IMR-90 (cell line): ENCODE measurements at places on chromosomes 4 and X. TPM values are rescaled to one million over a fixed set of nuclear protein-coding genes. Genes with fewer than 3 reads are reported as not detected.

DNA sequence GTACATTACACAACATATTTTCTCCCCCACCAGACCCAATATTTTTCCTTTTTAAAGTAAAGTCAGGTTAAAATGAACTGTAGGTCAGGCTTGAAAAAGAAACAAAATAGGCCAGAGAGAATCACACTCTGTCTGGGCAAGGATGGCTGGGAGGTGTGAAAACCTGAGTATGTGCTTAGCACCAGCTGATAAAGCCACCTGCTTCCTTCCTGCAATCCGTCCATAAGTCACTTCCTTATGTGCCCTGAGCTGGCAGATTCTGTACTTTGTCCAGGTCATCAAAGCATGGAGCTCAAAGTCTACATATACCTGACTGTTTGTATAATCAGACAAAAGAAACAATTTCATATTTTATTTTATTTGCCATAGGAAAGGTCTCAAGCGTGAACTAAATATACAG lies 37.7 kb downstream of the ANTXR2 start:
- no peak for DNase-seq

DNA sequence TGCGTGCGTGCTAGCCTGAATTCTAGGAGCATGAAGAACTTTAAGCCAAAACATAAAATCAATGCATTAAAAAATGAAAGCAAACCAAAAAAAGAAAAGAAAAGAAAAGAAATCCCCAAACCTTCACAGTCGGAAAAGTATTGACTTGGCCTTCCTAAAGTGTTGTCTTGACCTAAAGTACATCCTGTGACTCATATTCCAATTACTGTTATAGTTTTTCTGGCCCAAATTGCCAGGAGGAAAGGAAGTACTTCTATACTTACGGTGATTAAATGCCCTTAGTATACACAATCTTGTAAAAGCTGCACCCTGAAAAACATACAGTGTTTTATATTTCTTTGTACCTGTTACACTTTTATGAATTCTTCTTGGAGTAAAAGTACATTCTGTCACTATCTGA lies 512.8 kb downstream of the ANKRD50 start:
- DNase-seq: peak; percentile 66

GRCh38 chr4:67939195-67939594 lies 24.1 kb downstream of the TMPRSS11A start:
- DNase-seq: no peak

DNA sequence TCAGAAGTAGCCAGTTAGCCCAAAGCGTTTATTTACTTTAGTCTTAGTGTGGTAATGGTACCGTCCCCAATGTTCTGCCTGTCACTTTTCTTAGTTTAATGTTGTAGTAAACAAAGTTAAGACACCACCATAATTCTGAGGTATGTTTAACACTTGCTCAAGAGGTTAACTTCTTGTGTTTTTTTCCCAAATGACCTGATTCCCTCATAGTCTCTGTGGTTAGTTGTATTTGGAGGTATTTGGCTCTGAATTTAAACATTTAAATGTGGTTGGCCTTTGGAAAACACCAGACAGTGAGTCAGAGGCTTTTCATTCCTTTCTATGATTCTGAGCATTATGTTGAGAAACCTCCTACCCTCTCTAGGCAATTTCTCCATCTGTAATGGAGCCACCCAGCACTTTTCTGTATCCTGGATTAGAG lies 47.9 kb downstream of the CXCL1 start:
- DNase-seq: peak; percentile 96

DNA sequence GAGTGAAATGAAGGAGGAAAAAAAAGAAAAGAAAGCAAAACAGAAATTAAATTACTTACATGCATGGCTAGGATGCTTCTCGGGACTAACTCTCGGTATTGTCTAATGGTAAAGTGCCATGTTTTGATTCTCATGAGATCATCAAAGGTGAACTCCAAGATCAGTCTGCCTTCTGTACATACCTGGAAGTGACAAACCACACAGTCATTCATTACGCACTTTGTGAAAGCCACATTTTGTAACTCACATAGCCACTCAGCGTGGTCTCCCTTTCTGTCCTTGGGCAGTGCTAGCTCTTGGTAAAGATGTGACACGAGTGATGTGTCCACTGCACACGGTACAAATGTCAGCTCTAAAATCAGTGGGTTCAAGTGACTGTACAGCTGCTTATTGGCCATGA lies 309.8 kb downstream of the LDB2 start:
- no peak for DNase-seq

- no peak for DNase-seq
Observed at GRCh38 chr4:100240008-100240407, 49.7 kb upstream of the DDIT4L start.

- DNase-seq: peak; percentile 58
Observed at GRCh38 chrX:112687189-112687691, 7.5 kb upstream of the LHFPL1 start.

GRCh38 chr4:22881411-22881810 lies 188.7 kb downstream of the GBA3 start:
- no peak for DNase-seq

GRCh38 chrX:551306-551705 lies 79.3 kb upstream of the SHOX start:
- DNase-seq: no peak

DNA sequence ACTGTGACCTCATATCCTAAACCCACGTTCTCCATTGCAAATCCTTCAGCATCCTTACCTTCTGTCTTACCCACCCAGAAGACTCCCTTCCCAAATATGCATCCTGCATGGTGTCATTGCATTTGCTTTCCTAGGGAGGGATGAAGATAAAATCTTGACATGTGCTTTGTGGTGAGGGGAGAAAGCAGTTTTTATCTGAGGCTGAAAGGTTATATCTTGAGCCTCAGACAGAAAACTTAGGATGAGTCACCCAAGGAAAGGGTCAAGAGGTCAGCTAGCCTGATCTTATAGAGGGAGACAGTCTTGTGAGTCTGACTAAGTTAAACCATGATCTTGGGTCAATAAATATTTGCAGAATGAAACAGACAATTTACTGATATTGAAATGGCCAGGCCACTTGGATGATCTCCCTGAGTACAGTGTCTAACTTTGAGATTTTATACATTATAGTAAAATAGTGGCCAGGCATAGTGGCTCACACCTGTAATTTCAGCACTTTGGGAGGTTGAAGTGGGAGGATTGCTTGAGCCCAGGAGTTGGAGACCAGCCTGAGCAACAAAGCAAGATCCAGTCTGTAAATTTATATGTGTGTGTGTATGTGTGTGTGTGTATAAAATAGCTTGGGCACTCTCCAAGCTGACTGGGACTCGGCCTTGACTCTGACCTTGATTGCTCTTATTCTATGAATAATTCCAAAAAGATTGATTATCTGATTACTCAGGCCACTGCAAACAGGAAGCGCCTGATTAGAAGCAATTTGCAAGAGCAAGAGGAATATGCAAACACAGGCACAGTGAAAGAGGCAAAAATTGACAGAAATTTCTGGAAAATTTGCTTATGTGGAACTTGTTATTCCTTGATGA lies 15.4 kb upstream of the FAM9C start:
- DNase-seq: peak; percentile 73

DNA sequence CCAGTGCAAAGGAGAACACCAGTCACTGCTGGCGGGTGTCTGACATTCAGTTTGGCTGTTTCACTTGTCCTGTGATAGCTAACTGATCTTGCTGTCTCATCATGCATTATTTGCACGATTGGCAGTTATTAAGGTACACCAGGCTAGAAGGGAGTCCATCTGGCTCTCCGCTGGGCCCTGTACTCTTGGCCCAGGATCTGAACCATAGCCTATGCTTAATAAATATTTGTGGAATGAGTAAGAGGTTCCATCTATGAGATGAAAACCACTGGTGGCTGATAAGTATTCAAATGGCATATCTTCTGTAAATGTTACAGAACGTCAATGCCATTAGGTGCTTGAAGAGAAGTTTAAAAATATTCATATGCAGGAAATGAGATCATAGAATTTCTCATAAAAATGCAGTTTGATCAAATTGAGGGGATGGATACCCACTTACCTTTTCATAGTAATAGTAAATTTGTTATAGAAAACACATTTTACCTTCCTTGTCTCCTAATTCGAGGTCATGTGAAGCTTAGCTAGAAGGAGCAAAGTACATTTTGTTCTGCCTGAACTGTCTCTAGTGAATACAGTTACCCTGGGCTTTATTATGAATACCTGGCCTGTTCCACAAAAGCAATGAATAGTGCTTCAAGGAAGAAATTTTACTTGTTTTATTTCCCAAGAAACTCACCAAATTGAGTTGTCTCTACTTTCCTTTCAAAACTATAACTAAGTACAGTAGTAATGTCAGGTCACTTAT lies 213.5 kb downstream of the CBR4 start:
- peak; percentile 88 for DNase-seq

DNA sequence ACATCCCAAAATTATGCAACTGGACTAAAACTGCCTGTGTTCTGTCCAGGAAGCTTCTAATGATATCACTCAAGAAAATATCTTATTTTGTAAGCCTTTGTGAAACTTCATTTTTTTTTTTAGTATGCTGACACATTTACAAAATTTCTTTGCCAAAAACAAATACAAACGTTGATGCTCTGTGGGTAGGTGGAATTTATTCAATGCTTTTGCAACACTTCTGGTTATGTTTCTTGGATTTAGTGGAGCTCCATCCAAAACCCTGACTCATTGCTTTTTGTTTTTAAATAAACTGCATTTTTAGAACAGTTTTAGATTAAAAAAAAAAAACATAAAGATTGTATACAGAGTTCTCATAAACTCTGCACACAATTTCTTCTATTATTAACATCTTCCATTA lies 250.9 kb upstream of the MAOA start:
- no peak for DNase-seq

DNA sequence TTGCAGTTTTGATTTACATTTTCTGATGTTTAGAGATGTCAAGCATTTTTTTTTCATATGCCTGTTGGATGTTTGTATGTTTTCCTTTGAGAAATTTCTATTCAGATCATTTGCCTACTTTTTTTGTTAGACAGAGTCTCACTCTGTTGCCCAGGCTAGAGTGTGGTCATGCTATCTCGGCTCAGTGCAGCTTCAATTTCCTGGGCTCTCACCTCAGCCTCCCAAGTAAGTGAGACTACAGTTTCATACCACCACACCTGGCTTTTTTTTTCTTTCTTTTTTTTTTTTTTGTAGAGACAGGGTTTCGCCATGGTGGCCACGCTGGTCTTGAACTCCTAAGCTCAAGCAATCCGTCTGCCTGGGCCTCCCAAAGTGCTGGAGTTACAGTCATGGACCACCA lies 291.7 kb downstream of the SLITRK2 start:
- no peak for DNase-seq

DNA sequence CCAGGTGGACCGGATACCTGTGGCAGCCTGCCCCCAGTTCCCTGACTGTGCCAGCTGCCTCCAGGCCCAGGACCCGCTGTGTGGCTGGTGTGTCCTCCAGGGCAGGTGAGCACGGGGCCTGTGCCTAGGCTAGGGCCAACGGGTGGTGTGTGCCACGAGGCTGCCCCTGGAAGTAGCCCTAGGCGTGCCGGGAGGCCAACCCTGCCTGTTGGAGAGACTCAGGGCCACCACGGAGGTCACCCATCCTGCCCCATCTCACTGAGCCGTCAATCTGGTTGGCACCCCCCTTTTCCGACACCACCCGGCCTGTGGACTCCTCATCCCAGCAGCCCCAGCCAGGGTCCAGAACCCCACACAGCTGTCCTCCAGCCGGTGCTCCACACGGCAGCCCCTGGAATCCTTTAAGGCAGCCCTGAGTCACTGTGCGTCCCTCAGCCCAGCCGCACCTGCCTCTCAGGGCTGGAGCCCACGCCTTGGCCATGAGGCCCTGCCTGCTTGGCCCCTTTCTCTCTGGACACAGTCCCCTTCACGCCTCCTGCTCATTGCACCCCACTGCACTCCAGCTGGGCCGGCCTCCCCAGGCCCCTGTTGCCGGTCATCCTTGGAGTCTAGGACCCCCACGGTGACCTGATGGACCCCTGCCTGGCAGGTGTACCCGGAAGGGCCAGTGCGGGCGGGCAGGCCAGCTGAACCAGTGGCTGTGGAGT lies 5.3 kb downstream of the PLXNB3 start:
- no peak for DNase-seq

DNA sequence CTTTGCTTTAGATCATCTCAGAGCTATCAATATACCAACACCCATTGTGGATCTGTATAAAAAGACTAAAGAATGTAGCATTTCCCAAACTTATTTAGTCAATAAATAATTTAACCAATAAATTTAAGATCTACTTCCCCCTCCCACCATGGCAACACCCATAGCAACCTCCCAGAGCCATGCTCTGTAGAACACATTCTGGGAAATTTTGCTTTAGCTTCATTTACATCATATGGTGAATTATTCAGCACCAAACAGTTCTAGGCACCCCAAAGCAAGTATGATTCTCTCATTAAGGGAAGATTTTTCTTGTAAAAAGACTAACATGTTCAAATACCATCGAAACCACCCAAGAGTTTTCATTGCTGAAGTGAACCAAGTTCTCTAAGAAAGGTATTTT lies 80.5 kb upstream of the GPR34 start:
- no peak for DNase-seq

DNA sequence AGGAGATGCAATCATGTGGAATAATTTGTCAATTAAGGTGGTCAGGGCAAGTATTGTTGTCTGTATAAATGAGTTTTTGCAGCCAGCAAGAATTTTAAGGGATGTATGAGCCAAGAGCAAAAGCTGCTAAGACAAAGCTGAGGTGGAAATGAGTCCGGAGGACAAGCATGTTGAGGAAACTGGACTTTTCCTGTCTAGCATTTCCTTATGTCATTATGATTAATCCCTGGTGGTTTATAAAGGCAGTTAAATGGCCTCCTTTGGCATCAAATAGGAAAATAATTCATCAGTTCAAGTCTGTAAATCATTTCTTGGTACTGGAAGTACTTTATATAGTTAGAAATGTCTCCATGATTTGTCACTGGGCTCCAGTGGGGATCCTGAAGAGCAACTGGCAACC lies 61.6 kb upstream of the TEX13A start:
- no peak for DNase-seq

GRCh38 chrX:82342531-82342930 lies 1140.6 kb downstream of the SH3BGRL start:
- DNase-seq: no peak

DNA sequence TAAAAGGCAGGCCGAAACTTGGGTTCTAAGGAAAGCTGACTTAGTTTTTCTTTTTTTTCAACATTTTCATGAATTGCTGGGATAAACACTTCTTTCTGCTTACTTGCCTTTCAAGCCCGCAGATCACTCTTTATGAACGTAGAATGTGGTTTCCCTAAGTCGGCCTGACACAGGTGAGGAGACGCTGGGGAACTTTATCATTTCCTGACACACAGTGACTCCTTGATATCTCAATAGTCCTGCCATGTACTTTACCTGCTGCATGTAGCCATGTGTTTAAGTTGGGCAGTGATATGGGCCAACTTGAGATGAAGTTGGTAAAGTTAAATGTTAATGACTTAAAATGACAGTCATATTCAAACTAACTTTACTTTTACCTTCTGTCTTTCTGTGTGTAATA lies 26.6 kb upstream of the SNCA start:
- DNase-seq: no peak

- DNase-seq: no peak
Observed at GRCh38 chrX:129445436-129445835, 77.9 kb downstream of the SMARCA1 start.

The ARMCX1 gene
- 22.9 and 31.1 TPM in 2 replicates for total RNA-seq

The ANKRD50 gene
- total RNA-seq: 35.3 and 45.8 TPM in 2 replicates

The CUL4B gene
- 19.4 and 33.1 TPM in 2 replicates for total RNA-seq

The TRAM1L1 gene
- 3.4 and 5.3 TPM in 2 replicates for total RNA-seq

The TMEM184C gene
- total RNA-seq: 67.6 and 71.7 TPM in 2 replicates

The VCX3B gene
- total RNA-seq: not detected in 2 replicates

The EGFL6 gene
- total RNA-seq: not detected in 2 replicates

The MAGEA11 gene
- not detected in 2 replicates for total RNA-seq

The SGCB gene
- 16.3 and 25.8 TPM in 2 replicates for total RNA-seq

The CD38 gene
- not detected in 2 replicates for total RNA-seq

The WDR44 gene
- total RNA-seq: 11.8 and 18.9 TPM in 2 replicates

The TEX13D gene
- not detected in 2 replicates for total RNA-seq

The PDCL2 gene
- total RNA-seq: not detected in 2 replicates

The NAP1L2 gene
- total RNA-seq: under 0.01 TPM in 1 of 2 replicates, not detected in the other
